ENCODE measurements at places on chromosomes 5 and 9. TPM values are rescaled to one million over a fixed set of nuclear protein-coding genes. Genes with fewer than 3 reads are reported as not detected.

MED10 gene
- 51.6 TPM for total RNA-seq

SPACA9 gene
- 2.7 TPM for total RNA-seq

LCN12 gene
- total RNA-seq, result 2.4 TPM

OR1Q1 gene
- total RNA-seq, result not detected

HAVCR1 gene
- total RNA-seq, result 4.7 TPM

PRSS3 gene
- total RNA-seq, result not detected

QRFP gene
- not detected for total RNA-seq

ARID3C gene
- 0.18 TPM for total RNA-seq

EPB41L4A gene
- total RNA-seq, result 0.53 TPM

TAF11L10 gene
- not detected for total RNA-seq

PCDHA9 gene
- total RNA-seq, result not detected

NRARP gene
- 0.86 TPM for total RNA-seq

RORB gene
- total RNA-seq, result not detected

SUSD3 gene
- 89.4 TPM for total RNA-seq

LHX3 gene
- total RNA-seq, result not detected

DND1 gene
- 2.9 TPM for total RNA-seq

C9orf43 gene
- 0.43 TPM for total RNA-seq

IFNA14 gene
- total RNA-seq, result not detected

PCYOX1L gene
- total RNA-seq, result 33.4 TPM

SMIM33 gene
- total RNA-seq, result 2.3 TPM

FOXD4 gene
- not detected for total RNA-seq

ITGA2 gene
- total RNA-seq, result 5.0 TPM

CNTRL gene
- total RNA-seq, result 84.5 TPM

WNT8A gene
- total RNA-seq, result not detected

SLC25A46 gene
- 41.9 TPM for total RNA-seq

IGFBPL1 gene
- total RNA-seq, result not detected

PTGES gene
- not detected for total RNA-seq

SARDH gene
- total RNA-seq, result 4.3 TPM

IFT74 gene
- 6.7 TPM for total RNA-seq

SOHLH1 gene
- total RNA-seq, result not detected

SHISAL2B gene
- not detected for total RNA-seq

TBC1D2 gene
- total RNA-seq, result 9.2 TPM

TPPP gene
- total RNA-seq, result 0.05 TPM

NDOR1 gene
- total RNA-seq, result 30.8 TPM

SLC22A4 gene
- total RNA-seq, result not detected

LRRC70 gene
- total RNA-seq, result 0.91 TPM

SNX18 gene
- 24.6 TPM for total RNA-seq

Measured in activated naive CD4-positive, alpha-beta T cell treated with anti-CD3 and anti-CD28 coated beads, Interleukin-2, amount 10 ng/mL, durations not matched to agents 5 hours and 36 hours (primary cell).